ENCODE measurements at places on chromosomes 1 and 21.

GRCh38 chr1:210252621-210253051 lies 20.0 kb downstream of the SERTAD4 start:
- DNase-seq, result no peak

- no peak for DNase-seq
These were observed 35.0 kb upstream of the GRHL3 start for GRCh38 chr1:24284156-24284471.

- DNase-seq, result no peak
These were observed 28.6 kb upstream of the ZNF496 start for GRCh38 chr1:247360116-247360898.

DNA sequence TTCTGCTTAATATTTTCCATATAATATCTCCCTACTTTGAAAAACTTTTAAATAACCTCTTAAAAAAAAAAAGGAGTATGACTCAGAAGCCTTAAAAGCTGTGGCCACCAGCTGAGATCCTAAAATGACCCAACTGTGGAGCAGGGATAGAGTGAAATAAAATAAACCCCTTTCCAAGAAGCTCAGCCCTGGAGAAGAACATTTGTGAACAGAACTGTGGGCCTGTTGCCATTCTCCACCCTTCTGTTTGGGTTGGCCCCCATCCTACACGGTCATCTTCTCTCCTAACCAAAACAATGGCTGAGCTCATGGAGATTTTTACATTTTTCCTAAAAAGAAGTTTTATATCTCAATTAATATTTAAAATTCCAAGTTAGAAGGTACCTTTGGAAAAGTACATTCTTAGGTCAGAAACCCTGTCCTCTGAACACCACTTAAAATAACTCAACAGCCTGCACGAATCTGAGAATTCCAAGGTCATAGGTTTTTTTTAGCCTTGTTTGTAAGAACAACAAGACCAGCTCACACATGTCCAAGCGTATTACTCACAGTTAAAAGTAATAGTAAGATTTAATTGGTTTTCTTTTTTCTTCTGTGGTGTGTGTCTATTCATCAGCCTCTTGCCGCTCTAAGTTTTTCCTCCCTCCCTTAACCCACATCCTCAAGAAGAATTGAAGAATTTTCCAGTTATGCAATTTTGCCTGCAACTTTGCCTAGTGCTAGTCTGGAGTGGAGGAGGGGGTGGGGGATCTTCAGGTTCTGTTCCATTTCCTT lies 107.7 kb upstream of the ERRFI1 start:
- no peak for DNase-seq

- no peak for DNase-seq
These were observed 8.6 kb upstream of the EPHA2 start for GRCh38 chr1:16164213-16165072.

DNA sequence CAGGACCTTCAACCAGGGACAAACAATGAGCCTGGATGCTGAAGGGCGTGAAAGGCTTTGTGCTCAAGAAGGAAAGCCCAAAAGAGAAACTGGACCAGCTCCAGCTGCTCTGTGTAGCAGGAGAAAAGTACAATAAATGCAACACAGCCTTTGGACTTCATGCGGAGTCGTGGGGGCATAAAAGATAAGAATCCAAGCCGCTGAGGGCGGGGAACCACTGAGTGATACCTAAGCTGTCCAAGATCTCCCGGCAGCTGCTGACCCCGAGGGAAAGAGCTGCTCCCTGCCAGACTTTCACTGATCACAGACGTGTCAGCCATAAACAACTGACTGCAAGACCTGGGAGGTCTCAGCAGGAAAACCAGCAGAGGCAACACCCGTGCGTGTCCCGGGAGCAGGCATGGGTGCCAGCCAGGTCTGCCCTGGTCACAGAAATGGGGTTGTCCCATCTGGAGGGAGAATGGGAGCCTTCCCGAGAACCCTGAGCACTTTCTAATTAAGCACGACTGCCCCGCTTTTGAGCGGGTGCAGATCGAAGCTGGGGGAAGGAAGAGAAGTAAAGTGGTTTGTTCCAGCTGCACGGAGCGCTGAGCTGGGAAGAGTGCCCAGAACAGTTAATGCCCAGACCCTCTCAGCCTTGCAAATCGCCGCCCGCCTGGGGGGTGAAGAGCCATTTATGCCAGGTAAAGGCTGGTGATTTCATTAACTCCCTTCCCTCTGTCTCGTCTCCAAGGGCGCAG lies 68.3 kb upstream of the TARDBP start:
- no peak for DNase-seq

Data from activated CD4-positive, alpha-beta T cell treated with anti-CD3 and anti-CD28 coated beads for 24 hours (primary cell).